ENCODE measurements at places on chromosomes 4 and X. TPM values are rescaled to one million over a fixed set of nuclear protein-coding genes. Genes with fewer than 3 reads are reported as not detected.

Gene ASB9
- polyA plus RNA-seq: 0.54 TPM

Gene USP46
- 4.2 TPM for polyA plus RNA-seq

Gene RNF128
- 138 TPM for polyA plus RNA-seq

Gene APBB2
- polyA plus RNA-seq: 12.0 TPM

Gene FATE1
- not detected for polyA plus RNA-seq

Gene PFKFB1
- polyA plus RNA-seq: not detected

Gene ENPP6
- 0.27 TPM for polyA plus RNA-seq

Gene C4orf51
- not detected for polyA plus RNA-seq

Gene CABS1
- not detected for polyA plus RNA-seq

Gene TIGD2
- polyA plus RNA-seq: 5.6 TPM

Gene TRPC5OS
- polyA plus RNA-seq: 0.03 TPM

Gene PLP2
- polyA plus RNA-seq: 47.6 TPM

Gene PROM1
- polyA plus RNA-seq: 32.9 TPM

Gene KLHL4
- polyA plus RNA-seq: 0.61 TPM

Gene SMIM10L2A
- polyA plus RNA-seq: not detected

Gene TRIML2
- not detected for polyA plus RNA-seq

Gene SMARCA5
- polyA plus RNA-seq: 49.8 TPM

Gene STARD8
- polyA plus RNA-seq: 2.2 TPM

Gene SATL1
- polyA plus RNA-seq: not detected

Gene NPFFR2
- not detected for polyA plus RNA-seq

Gene NKX6-1
- not detected for polyA plus RNA-seq

Gene RPS6KA6
- polyA plus RNA-seq: 2.2 TPM

Measured in small intestine (tissue), 16 donors.